ENCODE measurements at places on chromosomes 11 and 22.
A peak's percentile ranks its signal among the peaks of the same experiment; 100 is the strongest.

- DNase-seq, result no peak
These were observed 75.7 kb upstream of the PITPNB start for GRCh38 chr22:27994481-27995331.

DNA sequence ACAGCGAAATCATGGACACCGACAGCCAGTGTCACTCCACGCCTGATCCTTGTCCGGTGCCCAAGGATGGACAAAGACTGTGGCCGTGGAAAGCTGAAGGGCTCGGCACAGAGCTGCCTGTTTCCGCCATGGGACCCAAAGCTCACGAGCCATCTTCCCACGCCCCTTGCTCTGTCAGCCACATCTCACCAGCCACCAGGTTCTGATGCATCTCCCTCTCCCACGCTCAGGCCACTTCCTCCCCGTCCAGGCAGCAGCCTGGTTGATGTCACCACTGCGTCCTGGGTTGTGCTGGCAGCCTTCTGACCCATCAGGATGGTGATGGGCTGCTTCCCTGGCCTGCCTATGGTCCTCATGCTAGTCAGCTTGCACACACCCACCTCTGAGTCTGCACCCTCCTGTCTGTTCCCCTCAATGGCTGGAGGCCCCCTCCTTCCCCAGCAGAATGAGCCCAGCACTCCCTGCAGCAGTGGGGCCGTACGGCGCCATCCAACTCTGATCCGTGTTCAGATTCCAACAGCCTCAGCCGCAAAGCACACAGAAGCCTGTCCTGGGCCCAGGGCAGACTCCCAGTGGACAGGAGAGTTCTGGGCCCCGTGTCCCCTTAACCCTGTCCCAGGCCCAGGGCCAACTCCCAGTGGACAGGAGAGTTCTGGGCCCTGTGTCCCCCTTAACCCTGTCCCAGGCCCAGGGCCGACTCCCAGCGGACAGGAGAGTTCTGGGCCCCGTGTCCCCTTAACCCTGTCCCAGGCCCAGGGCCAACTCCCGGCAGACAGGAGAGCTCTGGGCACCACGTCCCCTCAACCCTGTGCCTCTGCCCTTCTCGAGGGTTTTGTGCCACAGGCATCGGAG lies 259.5 kb downstream of the BRD1 start:
- DNase-seq, result no peak

DNA sequence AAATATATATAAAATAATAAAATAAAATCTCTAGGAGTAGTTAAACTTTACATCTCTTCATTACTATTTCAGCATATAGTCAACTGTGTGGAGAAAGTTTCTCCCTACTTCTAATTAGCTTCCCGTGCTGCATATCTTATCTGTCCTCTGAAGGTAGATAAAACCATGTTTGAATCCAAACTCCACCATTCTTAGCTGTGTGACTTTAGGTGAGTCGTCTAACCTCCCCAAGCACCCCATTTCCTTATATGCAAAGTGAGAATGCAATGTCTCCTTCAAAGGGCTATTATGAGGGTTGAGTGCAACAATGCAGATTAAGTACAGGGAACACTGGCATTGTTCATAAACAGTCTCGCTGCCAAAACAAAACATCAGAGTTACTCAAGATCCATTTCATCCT lies 80.8 kb upstream of the DRD2 start:
- DNase-seq, result no peak

- DNase-seq, result no peak
These were observed 75.9 kb downstream of the PHF21B start for GRCh38 chr22:44933666-44934453.

- peak; percentile 56 for DNase-seq
These were observed at the start of gene MAPK11 for GRCh38 chr22:50269970-50270665. TSS of gene MAPK11 (minus strand) at chr22:50270380. CDS start at chr22:50270292, 88 bp downstream.

DNA sequence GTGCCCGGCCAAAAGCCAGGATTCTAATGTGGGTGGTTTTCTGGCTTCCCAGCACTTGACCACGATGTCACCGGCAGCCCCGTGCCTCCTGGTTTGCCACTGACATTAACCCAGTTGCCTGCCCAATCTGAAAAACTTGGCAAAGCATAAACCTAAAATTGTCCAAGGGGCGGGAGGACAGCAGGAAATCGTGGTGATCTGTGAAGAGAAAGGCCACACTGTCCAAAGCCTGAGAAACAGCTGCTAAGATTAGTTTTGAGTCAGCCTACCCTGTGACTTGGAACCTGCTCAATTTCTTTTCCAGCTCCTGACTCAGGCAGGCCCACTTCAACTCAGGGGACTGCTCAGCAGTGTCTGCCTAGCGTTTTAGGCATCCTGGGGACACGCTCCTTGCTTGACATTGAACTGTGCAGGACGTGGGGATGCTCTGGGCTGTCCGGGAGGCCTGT lies 8.2 kb upstream of the F2 start:
- no peak for DNase-seq

- DNase-seq, result no peak
These were observed 11.8 kb downstream of the C11orf96 start for GRCh38 chr11:43954241-43954640.

DNA sequence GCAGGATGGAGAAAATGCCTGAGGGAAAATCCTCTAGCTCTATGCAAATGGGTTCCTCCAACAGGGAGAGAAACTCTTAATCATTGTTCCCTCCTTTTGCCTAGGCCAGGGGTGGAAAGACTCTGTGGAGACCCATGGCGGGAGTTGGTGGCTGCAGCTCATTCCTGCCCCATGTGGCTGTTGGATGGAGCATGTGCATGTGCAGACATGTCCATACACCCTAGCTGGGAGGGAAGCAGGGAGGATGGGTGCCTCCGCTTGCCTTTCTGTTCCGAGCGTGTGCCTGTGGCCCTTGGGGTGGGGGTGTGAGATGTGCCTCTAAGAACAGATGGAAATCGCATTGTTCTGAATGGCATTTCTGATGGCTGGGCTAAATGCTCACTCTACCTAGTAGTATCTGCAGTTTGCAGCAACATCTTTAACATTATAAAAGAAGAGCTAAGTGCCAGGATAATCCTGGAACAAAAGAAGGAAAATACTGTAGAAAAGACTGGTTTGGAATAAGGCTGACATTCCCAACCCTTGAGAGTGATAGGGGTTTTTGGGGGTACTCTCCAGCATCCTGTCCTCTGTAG lies 31.7 kb downstream of the METTL15 start:
- DNase-seq, result no peak

- DNase-seq, result no peak
These were observed 96.1 kb upstream of the AKIP1 start for GRCh38 chr11:8814923-8815240.

GRCh38 chr11:88709567-88709966 lies 356.2 kb downstream of the GRM5 start:
- no peak for DNase-seq

DNA sequence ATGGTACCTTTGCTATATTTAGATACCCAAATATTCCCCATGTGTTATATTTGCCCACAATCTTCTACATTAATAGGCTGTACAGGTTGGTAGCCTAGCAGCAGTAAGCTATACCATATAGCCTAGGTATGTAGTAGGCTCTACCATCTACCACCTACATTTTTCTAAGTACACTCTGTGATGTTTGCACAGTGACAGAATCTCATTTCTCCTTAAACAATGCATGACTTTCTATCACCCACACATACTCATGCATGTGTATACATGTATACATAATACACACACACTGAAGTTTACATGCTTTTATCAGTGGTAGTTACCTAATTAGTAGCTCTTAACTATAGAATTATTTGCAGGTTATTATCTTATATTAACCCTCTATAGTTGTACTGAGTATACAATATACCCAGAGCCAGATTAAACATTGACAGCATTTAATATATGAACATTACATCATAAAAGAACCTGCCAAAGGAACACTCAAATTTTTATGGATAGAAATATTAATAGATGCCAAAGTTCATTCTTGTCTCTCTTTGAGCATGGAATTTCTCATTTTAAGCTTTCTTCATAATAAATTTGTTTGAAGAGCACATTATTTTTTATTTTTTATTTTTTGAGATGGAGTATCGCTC lies 51.4 kb downstream of the ELP4 start:
- DNase-seq, result no peak

GRCh38 chr22:39530692-39531331 lies 1.7 kb downstream of the RPS19BP1 start:
- no peak for DNase-seq

DNA sequence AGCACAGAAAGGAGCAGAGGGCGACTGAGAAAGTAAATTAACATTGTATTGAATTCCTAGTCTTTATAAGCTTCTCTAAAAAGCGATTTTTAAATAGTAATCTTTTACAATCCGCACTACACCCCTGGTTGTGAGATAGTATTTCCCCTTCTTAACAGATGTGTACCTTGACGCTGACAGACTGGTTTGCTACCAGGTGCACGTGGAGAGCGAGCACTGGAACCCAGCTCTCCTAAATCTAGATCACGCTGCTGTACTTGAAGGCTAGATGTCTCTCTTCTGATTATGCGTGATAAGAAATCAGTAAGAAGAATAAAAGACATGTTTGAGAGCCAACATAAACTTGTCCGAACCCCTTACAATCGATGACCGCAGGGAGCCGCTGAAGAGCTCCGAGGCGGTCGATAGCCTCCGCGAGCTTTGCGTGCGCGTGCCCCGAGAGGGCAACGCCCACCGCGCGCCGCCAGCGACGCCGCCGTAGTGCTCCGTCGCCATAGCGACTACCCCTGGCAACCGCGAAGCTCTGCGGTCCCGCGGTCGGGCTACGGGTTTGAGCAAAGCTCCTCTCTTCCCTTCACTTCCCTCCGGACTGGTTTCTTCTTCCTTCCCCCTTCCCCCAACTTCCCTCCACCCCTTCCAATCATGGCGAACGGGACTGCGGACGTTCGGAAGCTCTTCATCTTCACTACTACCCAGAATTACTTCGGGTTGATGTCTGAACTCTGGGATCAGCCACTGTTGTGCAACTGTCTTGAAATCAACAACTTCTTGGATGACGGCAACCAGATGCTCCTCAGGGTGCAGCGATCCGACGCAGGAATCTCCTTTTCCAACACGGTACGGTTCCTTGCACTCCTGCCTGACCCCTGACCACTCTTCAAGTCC lies at the start of gene DYNC2H1:
Gene DYNC2H1 (plus strand): TSS at position 494 of the 885 bp plus-strand sequence. CDS start 149 bp downstream, at position 643.
- DNase-seq, result peak; percentile 80

GRCh38 chr22:41501209-41501608 lies 32.3 kb downstream of the ACO2 start:
- DNase-seq, result no peak

DNA sequence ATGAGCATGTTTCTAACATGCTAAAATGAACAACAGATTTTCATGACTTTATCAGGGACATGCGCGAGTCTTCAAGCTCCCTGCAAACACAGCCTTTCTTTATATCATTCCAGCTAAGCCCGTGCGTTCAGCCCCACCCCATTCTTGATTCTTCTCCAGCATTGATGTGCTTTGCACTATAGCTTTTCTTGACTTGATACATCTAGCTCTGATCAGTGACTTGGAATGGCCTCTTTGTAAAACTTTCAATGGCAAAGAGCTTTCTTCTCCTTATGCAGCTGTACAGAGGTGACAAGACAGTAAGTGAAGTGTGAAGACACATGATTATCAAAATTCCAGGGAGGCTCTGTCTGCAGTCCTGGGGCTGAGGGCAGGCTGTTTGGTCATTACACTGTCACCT lies 561.0 kb downstream of the OPCML start:
- no peak for DNase-seq

DNA sequence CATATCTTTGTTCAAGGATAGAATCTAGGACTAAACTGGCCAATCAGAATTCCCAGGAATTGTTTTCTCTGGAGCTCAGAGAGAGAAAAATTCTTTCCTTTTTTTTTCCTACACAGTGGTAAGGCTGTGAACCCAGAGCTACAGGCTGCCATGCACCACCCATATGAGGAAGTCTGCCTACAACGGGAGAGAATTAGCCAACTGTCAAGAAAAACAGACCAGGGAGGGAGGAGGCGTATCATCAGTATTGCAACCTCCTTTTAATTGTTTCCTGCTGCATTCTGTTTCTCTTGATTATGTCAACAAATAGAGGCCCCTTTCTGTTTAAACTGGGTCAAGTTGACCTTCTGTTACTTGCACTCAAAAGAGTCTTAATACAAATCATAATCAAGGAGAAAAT lies 176.5 kb upstream of the UBASH3B start:
- DNase-seq, result no peak

- no peak for DNase-seq
These were observed 661.4 kb downstream of the CNTN5 start for GRCh38 chr11:99682171-99682570.

- no peak for DNase-seq
These were observed 806.7 kb downstream of the NTM start for GRCh38 chr11:132177106-132177505.

GRCh38 chr22:17368554-17369438 lies 464 bp upstream of the CECR2 start:
- no peak for DNase-seq

DNA sequence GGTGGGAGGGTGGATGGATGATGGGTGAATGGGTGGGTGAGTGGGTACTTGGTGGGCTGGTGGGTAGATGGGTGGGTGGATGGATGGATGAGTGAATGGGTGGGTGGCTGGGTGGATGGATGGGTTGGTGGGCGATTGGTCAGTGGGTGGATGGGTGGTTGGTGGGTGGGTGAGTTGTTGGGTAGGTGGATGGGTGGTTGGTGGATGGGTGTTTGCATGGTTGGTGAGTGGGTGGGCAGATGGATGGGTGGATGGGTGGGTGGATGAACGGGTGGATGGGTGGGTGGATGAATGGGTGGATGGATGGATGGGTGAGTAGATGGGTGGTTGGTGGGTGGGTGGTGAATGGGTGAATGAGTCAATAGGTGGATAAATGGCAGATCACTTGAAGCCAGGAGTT lies 43.0 kb upstream of the LRRC32 start:
- no peak for DNase-seq

- no peak for DNase-seq
These were observed 82.8 kb downstream of the C11orf91 start for GRCh38 chr11:33617672-33618350.

DNA sequence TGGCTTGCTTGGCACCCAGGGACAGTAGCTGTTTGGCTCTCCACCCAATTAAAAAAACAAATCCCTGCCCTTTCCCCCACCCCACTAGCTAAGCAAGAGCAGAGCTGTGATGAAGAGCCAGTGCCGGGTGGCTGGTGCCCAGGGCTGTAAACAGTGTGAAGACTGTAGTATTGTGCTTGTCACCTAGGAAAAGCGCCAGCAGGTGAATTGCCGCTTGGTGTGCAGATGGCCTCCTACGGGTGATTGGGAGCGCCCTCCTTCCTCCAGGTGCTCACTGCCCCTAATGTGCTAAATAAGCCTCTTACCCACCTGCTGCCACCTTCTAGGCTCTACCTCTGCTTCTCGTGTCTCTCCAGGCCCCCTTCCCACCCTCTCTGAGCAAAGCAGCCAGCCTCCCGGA lies 18.4 kb upstream of the RAPSN start:
- no peak for DNase-seq

DNA sequence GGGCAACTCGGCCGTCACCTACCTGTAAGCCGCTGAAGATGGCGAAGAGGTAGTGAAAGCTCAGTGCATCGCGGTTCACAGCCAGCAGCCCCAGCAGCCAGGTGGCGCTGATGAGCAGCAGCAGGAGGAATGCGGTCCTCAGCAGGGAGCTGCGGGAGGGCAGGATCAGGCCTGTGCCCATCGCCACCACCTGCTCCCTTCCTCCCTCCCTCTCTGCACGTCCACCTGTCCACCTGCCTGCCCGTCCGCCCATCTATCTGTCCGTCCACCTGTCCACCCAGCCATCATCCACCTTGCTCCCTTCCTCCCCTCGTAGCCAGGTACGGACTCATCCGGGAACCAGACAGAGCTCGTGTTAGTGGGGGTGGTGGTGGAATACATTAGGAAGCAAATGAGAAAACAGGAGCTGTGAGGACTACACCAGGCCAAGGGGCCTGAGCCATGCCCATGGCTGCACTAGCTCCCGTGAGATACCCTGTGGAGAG lies 32.2 kb downstream of the TRMU start:
- DNase-seq, result peak; percentile 56

- DNase-seq, result no peak
These were observed 45.6 kb downstream of the GRAMD4 start for GRCh38 chr22:46665751-46666280.

Measured in activated gamma-delta T cell (primary cell).